ENCODE measurements at places on chromosomes 12 and 14.

DNA sequence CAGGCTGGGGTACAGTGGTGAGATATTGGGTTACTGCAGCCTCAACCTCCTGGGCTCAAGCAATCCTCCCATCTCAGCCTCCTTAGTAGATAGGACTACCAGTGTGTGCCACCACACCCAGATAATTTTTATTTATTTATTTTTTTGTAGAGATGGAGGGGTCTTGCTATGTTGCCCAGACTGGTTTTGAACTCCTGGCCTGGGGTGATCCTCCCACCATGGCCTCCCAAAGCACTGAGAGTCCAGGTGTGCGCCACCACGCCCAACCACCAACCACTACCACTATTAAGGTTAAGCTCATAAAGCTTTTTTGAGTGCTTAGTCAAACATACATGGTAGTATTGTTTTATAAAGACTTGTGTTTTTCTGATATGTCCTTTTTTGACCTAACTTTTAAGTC lies 3.9 kb downstream of the RIOX1 start:
- DNase-seq = no peak

DNA sequence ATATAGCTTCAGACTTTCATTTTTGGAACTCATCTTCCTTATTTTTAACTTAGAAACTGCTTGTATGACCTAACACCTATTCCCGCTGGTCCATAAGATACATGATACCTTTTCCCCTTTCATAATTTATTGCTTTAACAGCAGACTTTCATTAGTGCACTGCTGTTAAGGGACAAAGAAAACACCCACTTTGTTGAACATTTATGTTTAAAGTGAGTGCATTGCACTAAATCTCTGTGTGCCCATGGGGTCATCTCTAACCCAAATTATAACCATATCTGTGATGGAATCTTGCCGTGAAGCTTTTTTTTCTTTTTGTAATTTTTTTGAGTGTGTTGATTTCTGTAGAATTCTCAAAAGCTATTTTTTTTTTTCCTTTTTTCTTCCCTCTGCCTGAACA lies 261.8 kb downstream of the TMTC2 start:
- DNase-seq = no peak

- DNase-seq = no peak
These were observed 106.9 kb upstream of the DYRK2 start for GRCh38 chr12:67541625-67541991.

DNA sequence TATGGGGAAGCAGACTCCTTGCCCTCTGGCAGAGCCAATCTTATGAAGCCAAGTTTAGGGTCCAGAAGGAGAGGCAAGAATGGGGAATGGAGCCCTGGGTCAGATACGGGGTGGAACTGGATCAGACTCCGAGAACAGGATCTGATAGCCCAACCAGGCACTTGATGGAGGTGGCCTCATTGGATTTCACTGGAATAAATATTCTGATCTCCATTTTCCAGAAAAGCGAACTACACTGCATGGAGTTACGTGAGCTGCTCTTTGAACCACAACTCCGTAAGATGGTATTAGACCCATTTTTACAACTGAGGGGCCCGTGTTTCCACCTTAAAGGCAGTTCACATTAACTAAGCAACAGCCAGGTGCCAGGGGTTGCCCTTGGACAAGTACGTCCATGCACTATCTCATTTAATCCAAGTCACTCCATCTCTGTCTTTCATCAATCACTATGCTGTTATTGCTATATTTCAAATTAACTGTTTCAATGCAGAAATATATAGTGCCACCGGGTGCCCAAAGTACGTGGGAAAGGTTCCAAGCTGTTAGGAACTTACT lies 155.2 kb downstream of the BCL11B start:
- DNase-seq = no peak

DNA sequence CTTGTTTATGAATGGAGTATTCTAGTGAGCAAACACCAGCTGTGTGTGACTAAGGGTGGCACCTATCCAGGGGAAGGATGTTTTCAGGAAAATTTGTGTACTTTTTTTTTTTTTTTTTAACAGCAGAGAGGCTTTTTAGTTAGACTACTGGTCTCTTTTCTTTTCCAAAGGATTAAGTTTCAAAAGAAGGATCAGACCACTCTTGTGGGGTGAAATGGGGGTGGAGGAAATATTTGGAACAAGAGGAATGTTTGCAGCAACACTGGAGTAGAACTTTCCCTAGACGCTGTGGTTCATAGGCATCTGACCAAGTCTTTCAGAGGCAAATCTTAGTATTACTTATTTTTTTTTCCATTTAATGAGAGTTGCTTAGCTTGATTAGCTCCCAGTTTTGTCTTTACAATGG lies 21.1 kb downstream of the NUBPL start:
- no peak for DNase-seq

DNA sequence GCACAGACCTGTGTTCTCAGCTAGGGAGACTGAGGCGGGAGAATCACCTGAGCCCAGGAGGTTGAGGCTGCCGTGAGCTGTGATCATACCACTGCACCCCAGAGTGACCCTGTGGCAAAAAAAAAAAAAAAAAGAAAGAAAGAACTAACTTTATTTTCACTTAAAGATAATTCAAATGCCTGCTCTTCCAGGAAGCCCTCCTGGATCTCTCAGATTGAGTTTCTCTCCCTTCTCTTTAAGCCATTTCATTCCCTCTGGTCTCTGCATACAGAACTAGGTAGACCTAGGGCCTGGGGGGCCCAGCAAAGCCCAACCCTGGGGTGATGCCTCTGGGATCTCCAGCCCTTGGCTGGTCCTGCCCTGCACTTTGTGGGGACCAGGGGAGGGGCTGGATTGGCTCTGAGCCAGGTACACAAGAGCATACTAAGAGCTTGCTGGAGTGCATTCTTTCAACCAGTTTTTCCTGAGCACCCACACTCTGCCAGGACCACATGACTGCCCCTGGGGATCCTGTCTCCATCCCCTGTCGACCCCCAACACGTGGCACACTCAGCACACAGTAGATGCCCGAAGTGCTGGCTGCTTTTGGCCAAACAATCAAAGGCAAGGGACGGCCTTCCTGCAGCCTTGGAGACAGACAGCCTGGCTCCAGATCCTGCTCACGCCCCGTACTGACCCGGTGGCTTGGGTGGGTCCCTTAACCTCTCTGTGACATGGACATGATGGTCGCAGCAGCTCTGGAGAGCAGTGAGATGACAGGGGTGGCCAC lies 52.7 kb downstream of the CYP46A1 start:
- DNase-seq = no peak

- no peak for DNase-seq
These were observed 91.2 kb downstream of the RFLNA start for GRCh38 chr12:124386059-124386458.

DNA sequence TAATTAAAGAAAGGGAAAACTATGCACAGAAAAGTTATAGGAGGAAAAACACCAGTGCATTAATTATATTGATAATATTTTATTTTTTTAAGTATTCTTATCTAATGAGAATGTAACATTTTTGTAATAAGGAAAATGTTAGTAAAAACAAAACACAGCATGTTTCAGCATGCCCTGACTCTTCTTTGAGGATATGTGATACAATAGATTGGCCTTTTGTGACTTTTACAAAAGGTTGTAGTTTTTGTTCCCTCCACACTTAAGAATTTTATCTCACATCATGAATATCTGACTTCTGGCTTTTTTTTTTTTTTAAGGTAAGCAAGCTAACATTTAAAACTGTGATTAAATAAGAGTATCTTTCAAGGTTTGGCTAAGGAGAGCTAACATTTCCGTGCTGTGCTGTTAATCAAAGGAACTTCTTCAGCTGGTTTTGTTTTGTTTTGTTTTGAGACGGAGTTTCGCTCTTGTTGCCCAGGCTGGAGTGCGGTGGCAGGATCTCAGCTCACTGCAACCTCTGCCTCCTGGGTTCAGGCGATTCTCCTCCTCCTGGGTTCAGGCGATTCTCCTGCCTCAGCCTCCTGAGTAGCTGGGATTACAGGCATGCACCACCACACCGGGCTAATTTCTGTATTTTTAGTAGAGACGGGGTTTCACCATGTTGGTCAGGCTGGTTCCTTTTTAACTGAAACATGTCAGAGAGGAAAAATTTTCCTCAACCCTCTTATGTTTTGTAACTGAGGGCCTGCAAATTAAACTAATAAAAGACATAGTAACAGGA lies 30.8 kb upstream of the RESF1 start:
- no peak for DNase-seq

GRCh38 chr12:19575337-19576243 lies 136.3 kb downstream of the AEBP2 start:
- DNase-seq = no peak

- DNase-seq = no peak
These were observed 590.5 kb upstream of the LRFN5 start for GRCh38 chr14:41016213-41016612.

- no peak for DNase-seq
These were observed 77.2 kb downstream of the ARL6IP4 start for GRCh38 chr12:123057513-123058265.

DNA sequence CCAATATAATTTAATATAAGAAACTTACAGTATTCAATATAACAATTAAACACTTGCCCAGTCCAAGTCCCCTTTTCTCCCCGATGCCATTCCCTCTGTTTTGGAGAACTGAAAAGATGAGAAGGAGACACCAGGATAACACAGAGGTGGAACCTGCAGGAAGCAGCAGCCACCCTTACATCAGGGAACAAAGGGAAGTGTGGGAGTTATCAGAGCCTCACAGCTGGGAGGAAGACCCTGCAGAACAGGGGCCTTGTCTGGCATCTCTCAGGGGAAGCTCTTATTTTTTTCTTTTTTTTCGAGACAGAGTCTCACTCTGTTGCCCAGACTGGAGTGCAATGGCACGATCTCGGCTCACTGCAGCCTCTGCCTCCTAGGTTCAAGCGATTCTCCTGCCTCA lies 52.6 kb downstream of the CALM1 start:
- DNase-seq = no peak

- DNase-seq = no peak
These were observed 35.0 kb downstream of the GNG2 start for GRCh38 chr14:51895375-51895774.

DNA sequence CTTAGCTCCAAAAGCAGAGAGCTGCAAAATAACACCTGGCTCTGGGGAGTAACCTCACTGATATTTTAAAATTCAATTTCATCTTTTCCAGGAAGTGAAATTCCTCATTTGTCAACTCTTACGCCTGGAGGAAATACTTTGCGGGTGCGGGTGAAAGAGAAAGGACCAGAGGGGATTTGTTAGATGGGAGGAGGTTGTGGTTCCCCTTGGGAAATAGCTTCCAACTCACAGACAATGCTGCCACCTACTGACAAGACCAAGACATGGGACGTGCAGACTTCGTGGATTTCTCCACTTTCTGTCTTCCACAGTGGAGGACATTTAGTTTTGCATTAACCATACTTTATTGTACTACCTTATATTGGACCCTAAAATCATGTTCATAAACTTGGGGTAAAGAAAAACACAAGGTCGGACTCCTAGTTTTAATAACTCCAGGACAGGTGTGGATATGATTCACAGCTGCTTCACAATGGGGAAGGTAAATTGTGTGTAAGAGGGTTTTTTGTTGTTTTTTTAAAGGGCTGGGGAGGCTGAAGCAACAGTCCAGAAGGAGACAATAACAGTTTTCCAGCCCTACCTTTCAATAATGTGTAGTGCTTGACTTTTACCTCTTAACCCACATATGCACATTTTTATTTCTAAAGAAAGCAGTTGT lies 10.8 kb downstream of the FBXL14 start:
- peak; percentile 79 for DNase-seq

DNA sequence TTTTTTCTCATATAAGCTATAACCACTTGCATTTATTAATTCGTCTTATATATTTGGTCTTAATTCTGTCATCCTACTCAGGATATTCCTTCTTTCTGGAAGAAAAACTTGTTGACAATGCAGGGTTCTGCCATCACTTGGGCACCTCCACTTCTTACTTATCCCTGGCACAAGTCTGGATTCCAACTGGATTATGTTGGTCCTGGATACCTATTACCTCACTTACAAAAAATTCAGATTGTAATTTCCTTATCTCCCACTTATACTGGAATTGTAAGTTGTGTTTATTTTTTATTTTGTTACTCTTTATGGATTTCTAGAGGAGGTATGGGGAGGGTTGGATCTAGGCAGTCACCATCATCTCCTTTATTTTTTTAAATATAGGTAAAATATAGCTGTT lies 36.7 kb downstream of the LRRIQ1 start:
- no peak for DNase-seq

GRCh38 chr14:68794851-68795596 lies 2.2 kb upstream of the ZFP36L1 start:
- DNase-seq = no peak

DNA sequence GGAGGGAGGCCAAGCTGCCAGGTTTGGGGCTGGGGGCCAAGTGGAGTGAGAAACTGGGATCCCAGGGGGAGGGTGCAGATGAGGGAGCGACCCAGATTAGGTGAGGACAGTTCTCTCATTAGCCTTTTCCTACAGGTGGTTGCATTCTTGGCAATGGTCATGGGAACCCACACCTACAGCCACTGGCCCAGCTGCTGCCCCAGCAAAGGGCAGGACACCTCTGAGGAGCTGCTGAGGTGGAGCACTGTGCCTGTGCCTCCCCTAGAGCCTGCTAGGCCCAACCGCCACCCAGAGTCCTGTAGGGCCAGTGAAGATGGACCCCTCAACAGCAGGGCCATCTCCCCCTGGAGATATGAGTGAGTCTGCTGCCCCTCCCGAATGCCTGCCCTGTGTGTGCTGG lies 432 bp downstream of the IL25 start:
- DNase-seq = no peak

DNA sequence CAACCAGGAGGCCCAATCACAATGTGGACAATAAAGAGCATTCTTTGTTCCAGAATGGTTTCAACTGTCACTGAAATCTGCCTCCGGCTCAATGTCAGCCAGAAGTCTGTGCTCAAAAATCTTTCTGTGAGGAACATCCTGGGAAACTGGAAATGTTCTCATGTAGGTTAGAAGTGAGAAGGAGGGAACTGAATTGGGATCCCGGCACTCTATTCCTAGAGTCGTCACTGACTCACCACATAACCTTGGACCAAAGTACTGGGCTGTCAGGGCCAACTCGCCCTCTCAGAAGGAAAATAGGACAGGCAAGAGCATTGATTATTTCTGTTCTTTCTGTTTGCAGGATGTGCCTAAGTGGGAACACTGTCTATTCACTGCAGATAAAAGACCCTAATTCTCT lies 57.6 kb downstream of the PRKAB1 start:
- DNase-seq = no peak

DNA sequence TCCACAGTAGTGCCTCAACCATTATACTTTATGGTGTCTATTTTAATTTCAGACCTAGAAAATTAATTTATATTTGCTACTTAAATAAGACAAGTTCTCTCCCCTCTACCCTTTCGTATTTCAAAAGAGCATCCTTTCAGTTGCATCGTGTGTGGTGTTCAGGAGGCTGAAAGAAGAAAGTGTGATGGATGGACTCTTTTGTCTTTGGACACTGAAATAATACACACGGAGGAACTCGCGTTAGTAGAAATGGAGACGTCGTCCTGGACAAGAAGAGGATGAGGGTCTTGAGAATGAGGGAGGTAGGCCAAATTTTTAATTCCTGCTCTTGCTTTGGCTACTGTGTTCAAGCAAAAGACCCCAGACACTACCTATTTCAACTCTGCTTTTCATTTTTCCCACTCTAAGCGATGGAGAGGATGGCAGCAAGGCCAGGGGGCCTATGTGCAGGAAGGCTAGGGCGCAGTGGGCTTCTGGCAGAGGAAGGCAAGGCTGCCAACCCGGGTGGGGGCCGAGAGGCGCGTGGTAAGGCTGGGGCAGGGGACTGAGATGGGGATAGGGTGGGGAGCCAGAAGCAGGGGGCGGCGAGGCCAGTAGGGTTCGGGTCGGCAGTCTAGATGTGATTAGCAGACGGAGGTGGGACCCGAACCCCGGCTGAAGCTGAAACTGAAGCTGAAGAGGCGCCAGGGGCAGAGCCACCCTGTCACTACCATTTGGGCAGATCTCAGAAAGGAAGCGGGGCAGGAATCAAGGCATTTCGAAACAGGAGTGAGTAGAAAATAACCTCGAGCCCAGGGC lies 722 bp downstream of the TMED8 start:
- DNase-seq = peak; percentile 13
